Cerebellar nuclear complex (tissue), 1 donor: ENCODE measurements at places on chromosomes 5 and 9.

DNA sequence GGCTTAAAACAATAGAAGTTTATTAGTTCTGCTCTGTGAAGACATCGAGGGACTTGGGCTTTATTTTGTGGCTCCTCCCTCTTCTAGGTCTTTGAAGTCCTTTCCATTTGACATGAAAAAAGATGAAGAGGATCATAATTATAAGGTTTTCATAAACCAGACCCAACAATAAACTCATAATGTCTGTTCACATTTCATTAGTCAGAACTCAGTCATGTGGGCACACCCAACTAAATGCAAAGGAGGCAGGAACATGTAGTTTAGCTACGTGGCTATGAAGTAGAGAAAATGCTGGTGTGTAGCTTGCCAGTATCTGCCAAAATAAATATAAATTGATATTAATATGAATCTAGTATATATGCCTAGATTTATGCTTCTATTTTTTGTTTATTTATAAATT lies 393.9 kb upstream of the C9orf72 start:
- DNase-seq, result no peak

DNA sequence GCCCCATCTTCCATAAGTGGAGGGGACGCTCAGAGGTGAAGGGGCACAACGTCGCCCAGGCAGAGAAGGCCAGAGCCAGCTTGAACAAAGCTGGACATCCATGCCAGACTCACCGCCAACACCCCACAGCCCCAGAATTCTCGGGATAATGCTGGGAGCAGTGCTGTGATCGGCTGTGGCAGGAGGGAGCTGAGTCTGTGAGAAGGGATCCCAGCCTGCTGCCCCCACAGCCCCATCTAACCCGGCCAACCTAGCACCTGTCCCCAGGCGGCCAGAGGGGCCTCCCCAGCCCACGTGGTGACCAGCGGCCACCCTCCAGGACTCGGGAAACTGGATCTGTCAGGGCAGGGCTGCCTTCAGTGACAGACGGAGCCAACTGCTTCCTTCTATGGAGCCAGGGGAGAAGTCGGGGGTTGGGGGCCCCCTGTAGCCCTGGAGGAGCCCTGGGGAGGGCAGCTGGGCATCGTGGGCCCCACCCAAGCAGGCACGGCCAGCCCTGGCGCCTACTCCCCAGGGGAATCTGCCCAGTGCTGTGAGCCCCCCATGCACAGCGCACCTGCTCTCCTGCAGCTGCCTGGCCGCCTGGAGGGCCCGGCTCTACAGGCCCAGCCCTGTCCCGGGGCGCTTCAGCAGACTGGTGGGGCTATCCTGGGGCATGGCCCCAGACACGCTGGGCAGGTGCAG lies 6.0 kb downstream of the BRD3 start:
- no peak for DNase-seq

DNA sequence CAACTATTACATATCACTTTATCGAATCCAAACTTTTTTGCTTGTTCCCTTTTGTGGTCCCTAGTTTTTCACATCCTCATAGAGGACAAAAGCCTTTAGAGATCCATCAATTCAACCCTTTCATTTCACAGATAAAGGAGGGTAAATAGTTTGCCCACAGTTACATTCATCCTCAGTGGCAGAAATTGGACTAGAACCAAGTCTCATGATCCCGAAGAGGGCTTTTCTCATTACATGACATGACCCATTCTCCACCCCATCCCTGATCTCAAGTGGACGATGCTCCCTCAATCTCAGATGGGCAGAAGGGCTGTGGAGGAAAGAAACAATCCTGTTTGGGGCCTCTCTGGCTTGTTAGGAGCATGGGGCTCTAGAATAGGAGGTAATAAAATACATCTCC lies 23.1 kb downstream of the TICAM2 start:
- no peak for DNase-seq

GRCh38 chr9:12712532-12712931 lies 19.3 kb downstream of the TYRP1 start:
- no peak for DNase-seq

DNA sequence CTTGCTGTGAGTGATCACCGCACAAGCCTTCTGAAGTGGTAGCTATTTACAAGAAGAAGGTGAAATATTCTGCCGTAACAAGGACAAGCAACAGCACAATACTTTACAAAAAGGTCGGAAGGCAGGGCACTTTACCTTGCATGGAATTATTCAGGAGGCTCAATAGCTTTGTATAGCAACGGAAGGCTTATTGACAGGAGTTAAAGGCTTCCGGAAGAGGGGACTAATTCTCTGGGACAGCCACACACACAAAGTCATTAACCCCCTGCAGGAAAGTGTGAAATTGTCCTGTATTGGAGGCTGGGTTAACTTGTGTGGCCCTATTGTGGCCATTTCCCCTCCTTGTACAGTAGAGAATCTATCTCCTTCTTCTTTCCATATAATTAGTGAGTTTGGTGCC lies 199.3 kb upstream of the SEMA6A start:
- no peak for DNase-seq

- DNase-seq, result no peak
Observed at GRCh38 chr9:131773911-131774379, 34.1 kb upstream of the RAPGEF1 start.

- DNase-seq, result peak; percentile 63
Observed at GRCh38 chr9:114434878-114435311, 47.1 kb upstream of the AKNA start.

GRCh38 chr9:74800226-74800625 lies 87.5 kb downstream of the TRPM6 start:
- DNase-seq, result no peak

GRCh38 chr5:38845526-38846378 lies at the start of gene OSMR:
OSMR (plus strand) TSS chr5:38846012; CDS start chr5:38869045, 23,033 bp downstream.
- DNase-seq, result no peak
